ENCODE measurements at places on chromosomes 12 and 14.

DNA sequence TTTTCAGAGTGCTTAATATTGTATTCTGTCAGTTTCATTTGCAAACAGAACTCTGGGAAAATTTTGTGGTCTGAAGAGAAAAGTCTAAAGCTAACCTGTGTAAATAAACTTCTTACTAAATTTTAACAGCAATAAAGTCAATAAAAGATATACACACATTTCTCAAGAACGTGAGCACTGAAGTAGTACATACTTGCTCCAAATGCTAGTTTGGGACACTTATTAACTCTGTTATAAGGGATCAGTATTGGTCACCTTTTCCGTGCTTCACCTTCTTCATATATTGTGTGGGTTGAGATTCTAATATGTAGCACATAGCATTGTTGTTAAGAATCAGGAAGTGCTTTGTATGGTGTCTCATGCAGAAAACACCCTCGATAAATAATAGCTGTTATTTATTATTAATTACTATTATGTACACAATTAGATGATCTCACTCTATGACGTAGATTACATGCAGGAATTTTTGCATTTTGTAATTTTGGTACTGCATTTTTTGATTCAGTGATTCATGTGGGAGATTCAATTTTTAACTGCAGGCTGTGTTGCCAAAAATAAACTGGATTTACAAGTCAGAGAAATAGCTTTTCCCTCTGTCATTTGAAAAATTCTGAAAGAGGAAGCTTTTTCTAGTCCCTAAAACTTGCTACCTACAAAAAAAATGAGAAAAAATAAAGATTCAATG, 300.9 kb downstream of the ACSS3 start:
- no peak for DNase-seq

- peak; percentile 46 for DNase-seq
Measured at GRCh38 chr14:68843471-68844209, 50.8 kb upstream of the ZFP36L1 start.

GRCh38 chr12:39946361-39947280, 159.3 kb downstream of the SLC2A13 start:
- peak; percentile 58 for DNase-seq

DNA sequence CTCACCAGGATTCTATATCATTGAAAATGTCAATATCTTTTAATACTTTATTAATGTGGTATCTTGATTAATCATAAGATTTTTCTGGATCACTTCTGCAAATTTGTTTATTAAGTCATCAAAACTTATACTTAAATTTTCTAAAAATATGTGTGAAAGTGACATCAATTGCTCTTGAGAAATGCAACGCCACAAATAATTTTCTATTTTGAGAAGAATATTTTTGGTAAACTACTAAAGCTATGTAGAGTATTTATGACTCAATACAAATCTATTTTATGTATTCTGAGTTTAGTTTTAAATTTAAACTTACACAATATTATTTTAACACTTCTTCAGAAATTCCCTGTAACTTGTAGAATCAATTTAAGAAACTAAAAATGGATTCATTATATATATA, 263.3 kb downstream of the RASSF9 start:
- DNase-seq: no peak

Data from mammary epithelial cell (primary cell).